Cardiac septum (tissue), 1 donor: ENCODE measurements at places on chromosomes 12 and 14. TPM values are rescaled to one million over a fixed set of nuclear protein-coding genes. Genes with fewer than 3 reads are reported as not detected.

RPGRIP1 gene
- not detected for total RNA-seq

DNA sequence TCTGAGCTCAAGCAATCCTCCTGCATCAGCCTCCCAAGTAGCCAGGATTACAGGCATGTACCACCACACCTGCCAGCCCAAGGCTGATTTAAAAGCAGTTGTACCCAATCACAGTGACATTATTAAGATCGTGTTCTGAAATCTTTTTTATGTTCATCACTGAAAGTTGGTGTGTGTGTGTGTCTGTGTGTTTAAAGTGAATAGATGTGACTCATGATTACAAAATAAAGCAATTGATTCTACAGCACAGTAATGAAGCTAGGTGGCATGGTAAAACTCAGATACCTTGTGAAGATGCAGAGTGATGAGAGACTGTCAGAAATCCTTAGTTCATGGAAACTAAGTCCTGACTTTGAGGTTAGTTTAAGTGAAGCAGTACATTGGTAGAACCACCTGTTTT lies 74.2 kb upstream of the ATP2B1 start:
- no peak for DNase-seq

DNA sequence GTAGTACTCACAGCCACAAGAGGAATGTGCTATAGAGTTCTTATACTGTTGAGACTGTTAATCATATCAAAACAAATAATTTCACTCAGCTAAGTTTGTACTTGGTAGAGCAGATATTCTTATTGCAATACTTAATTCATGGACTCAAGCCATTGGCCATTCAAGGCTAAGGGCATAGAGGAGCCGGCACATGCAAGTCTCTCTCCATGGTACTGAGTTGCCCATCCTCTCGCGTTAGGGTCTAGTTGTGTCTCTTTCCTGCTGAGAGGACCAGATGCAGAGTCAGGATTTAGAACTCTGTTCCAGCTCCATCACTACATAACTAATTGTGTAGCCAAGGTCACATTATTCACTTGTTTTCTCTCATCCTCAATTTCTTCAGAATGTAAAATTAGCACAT lies 14.4 kb upstream of the TUNAR start:
- DNase-seq = no peak

- no peak for DNase-seq
These were observed 214.9 kb downstream of the CNTN1 start for GRCh38 chr12:40907115-40907527.

BATF gene
- total RNA-seq = 0.65 TPM

DNA sequence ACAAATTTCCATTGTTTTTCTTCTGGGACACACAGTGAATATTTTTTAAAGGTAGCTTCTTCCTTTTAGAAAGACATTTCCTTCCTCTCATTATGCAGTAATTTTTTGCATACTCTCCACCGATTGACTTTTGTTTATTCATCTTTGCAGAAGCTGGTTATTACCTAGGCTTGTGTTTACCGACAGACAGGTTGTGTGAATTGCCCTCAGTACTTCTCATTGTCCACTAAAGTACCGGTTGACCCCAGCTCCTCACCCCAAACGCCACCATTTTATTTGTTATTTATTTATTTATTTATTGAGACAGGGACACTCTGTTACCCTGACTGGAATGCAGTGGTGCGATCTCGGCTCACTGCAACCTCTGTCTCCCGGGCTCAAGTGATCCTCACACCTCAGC lies 63.4 kb upstream of the MYL2 start:
- DNase-seq = no peak

CLEC6A gene
- not detected for total RNA-seq

GRCh38 chr12:109810954-109811623 lies 22.1 kb downstream of the TRPV4 start:
- no peak for DNase-seq

- no peak for DNase-seq
These were observed 33.3 kb upstream of the NUDT14 start for GRCh38 chr14:105214324-105214915.

DNA sequence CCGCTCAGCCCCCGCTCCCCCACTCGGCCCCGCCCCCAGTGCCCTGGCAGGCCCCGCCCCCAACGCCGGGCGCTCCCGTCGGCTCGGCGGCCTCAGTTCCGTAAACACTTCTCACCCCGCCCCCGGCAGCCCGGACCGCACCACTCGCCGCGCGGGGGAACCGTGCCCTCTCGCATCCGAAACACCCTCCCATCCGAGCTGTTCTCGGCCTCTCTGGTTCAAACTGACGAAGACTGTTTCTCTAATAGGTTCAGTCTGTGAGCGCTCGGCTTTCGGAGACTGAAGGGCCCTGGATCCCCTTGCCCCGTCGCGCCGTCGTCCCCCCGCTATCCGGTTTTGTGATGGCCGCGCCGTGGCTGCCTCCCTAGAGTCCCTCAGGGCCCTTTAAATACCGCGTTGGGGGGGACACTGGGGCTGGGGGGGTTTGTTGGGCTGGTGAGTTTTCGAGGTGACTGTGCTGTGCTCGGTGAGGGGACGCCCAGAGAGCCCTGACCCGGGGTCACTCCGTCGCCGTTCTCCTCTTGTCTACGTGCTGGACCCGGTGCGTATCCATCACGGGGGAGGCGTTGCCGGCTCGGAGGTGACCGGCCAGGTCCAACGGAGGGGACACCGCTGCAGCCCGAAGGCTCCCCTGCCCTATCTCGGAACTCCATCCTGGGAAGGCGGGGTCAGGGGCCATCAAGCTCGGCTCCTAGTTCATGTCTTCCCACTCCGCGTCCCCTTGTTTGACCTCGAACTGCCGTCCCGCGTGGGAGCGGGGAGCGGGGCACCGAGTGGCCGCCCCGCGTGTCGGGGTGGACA lies at the start of gene TCP11L2:
TSS of gene TCP11L2 (plus strand) at position 333 of the 801 bp plus-strand sequence. CDS start 8,343 bp downstream, outside the sequence.
- peak; percentile 96 for DNase-seq

DPF3 gene
- 36.5 TPM for total RNA-seq

DNA sequence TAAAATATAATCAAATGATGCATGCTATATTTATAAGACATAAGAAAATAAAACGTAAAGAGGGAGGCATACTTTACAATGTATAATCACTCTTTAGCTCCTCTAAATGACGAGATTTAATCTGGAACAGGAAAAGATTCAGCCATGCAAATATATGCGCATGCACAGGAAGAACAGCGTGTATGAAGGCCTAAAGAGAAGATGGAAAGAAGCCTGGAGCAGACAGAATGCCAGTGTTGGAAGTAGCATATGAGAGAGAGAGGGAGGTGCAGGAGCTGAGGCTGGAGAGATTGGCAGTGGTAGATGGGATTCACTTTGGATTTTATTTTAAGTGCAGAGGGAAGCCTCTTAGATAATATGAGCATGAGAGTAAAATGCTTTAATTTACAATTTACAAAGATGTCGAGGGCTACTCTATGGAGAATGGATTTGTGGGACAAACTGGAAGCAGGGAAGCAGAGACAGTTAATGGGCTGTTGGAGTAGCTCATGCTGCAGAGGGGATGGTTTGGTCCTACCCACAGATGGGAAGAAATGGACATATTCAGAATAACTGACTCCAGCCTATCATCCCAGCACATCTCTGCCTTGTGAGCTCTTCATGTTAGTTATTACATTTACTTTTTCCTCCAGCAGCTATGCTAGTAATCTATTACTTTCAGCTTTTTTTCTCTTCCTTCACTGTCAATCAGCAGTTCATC lies 411.1 kb downstream of the TMTC2 start:
- no peak for DNase-seq

TAMALIN gene
- 27.5 TPM for total RNA-seq

DNA sequence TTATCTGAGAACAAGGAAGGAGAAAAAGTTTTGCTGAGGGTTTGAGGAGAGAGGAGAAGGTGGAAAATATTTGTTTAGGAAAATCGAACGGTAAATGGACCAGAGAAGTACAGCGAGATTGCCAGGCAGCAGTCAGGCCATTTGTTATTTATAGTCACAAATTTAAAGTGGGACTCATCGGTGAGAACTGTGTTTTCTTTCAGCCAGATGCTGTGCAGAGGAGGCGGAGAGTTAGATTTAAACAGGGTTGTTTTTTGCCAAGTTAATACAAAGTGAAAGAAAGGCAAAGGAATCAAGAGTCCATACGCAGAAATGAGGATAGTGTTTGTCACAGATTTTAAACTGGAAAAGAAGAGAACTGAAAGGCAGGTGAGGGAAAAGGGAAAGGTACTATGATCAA lies 200.6 kb upstream of the CNOT2 start:
- no peak for DNase-seq

DNA sequence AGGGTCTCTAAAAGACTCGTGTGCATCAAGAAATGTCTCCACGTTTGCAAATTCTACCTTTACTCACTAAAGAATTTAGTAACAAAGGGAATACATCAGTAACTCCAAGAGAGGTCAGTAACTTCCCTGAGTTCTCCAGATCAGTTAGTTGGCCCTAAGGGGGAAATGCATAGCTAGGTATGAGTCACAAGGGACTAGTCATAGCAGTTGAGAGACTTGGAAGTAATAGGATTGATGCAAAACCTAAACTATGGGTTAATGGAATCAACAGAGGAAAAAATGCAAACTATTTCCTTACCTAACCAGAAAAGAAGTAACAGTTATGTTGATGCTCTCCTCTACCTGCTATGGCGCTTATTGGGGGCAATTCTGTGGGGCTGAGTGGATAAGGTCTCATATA lies 148.8 kb upstream of the GARIN6 start:
- no peak for DNase-seq

DNA sequence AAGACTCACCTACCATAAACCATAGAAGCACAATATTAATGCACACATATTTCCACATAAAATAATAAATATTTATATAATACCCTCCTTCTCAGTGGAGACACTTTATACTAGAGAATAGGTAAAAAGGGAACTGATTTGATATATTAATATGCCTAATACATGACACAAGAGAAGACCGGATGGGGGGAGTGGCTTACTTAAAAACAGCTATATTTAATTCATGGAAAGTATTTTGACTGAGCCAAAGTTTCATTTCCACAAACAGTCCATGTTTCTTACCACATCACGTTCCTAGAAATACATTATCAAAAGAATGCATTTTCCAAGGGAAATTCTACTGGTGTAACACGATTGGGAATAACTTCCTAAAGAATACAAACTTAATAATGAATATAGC lies 63.4 kb downstream of the ITPR2 start:
- DNase-seq = no peak

WDR89 gene
- total RNA-seq = 6.9 TPM

GRCh38 chr12:68405343-68405781 lies 73.2 kb upstream of the MDM1 start:
- no peak for DNase-seq

TIMELESS gene
- total RNA-seq = 2.0 TPM

DNA sequence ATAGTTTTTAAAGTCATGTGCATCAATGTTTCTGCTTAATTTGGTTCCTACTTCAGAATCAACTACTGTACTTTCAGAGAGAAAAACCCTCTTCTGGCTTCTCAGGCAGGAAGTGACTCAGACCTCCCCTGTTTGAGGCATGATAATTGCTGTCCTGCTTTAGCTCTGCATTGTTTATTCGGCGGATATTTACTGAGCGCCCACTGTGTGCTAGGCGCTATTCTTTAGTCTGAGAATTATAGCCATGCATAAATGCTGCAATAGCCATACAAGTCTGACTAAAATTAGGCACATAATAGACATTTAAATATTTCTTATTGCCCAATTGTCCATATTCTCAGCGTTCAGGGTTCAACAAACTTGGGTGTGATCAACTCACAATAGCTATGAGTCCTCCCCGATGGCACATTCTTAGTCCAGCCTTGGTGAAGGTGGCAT lies 6.1 kb upstream of the AMIGO2 start:
- no peak for DNase-seq

DNA sequence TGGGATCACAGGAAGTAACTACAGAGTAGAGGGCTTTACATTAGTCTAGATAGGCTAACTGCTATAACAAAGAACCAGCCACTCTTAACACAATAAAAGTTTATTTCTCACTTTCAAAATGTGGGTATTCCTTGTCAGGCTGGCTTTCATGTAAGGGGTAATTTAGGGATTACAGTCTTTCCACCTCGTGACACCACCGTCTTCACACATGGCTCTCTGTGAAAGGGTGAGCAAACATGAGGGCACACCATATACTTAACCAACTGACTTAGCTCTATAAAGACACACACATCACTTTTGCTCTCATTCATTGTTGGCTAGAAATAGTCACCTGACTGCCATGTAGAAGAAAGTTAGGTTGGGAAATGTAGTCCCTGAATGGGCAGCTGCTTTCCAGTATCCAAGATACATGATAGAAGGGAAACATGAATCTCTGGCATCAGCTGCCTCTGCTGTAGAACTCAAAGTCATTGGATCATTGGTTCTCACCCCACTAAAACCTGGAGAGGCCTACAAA lies 66.1 kb upstream of the CRY1 start:
- DNase-seq = no peak

DNA sequence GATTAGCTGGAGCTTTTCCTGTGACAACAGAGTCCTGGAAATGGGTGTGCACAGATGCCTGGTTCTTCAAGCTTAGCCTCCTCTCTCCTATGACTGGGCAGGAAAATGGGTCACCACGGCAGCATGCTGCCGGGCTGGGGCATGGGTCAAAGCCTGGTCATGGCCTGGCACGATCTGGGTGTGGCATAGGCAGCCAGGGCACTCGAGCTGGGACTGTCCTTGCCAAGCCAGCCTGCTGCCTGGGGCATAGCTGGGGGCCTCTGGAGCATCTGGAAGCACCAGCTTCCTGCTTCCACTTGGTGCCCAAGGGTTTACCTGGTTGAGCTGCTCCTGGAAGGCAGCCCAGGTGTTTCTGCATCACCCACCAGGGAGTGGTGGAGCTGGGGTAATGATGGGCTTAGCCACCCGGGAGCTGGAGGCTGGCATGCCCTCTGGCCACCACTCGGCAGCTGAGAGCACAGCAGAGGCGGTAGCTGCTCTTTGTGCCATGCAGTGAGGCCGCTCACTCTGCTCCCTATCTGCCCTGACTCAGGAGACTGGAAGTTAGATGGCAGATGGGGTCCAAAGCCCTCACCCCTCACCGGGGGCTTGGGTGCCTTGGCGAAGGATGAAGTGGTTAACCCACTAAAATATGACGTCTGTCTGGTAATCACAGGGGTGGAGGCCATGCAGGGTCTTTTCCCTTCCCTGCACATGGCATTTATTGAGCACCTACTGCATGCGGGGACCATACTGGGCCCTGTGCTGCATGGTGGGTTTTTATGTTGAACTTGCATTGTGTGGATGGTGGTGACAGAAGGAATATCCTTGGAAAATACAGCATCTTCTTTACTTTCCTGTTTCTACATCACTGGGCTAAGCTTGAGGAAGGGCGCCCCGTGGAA lies 1.7 kb downstream of the OTUB2 start:
- DNase-seq = no peak

GRCh38 chr14:76830556-76830955 lies 4.3 kb downstream of the LRRC74A start:
- DNase-seq = no peak

- DNase-seq = no peak
These were observed 87.9 kb downstream of the USP15 start for GRCh38 chr12:62347922-62348650.

DNA sequence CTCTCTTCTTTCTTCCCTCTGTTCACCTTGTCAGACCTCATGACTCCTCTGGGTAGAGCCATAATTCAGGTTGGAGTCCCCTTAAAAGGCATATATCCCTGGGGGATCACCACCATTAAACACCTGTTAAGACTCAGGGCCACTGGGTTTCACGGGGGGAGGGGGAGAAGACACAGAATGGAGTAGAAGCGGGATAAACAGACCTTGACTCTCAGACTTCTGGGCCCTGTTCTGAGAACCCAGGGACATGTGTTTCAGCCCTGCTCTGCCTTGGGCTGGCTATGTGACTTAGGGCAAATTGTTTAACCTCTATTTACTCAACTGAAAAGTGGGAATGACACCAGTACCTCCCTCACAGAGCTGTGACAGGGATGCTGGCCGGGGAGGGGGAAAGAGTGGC lies 4.6 kb downstream of the CDH24 start:
- DNase-seq = peak; percentile 38

MYO1H gene
- total RNA-seq = not detected

- DNase-seq = no peak
These were observed 16.7 kb upstream of the TAS2R43 start for GRCh38 chr12:11108862-11109261.

CAPZA3 gene
- not detected for total RNA-seq

SIRT4 gene
- 2.4 TPM for total RNA-seq
